ENCODE measurements at places on chromosomes 2 and 18.

DNA sequence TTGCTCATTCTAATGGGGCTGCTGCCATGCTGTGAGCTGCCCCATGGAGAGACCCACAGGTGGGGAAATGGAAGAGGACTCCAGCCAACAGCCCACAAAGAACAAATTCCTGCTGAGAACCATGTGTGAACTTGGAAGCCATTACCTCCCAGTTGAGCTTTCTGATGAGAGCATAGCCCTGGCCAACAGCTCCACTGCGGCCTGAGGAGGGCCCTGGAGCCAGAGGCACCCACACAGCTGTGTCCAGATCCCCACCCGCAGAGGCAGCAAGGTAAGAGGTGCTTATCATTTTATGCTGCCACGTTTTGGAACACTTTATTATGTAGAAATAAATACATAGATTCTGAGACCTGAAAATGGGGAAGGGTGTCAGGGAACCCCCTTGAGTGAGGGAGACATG is 44.2 kb upstream of the OTOS start:
- DNase-seq = no peak

GRCh38 chr2:241577413-241578122 is 19.0 kb downstream of the BOK start:
- DNase-seq = no peak

DNA sequence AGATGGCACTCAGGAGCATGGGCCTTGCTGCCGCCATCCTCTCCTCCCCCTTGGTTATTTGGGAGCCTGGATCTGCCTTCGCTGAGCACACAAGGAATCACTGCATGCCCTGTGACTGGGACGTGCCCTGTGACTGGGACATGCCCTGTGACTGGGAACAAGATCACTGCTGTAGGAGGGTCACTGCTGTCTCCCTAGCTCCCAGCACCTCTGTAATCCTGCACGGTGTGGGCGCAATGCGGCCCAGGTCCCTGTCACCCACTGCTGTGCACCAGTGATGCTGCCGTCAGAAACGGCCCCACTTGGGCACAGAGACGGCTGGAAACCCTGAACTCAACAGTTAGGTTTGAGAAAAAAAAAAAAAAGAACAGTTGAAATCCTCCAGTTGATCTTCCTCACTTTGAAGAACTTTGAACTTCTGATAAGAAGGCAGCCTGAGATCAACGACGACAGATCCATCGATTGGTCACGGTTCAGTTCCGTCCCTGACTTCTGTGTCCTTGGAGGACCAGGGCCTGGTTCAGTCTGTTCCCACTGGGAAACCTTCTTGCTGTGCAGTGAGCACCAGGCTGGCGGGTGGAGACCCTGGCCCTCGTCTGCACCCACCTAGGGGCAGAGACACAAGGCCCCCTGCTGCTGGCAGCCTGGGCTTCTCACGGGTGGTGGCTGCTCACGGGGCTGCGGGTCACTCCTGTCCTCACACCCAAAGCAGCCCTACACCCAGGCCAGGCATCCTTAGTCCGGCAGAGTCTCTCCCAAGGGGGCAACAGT is 125.9 kb downstream of the PXDN start:
- DNase-seq = no peak

DNA sequence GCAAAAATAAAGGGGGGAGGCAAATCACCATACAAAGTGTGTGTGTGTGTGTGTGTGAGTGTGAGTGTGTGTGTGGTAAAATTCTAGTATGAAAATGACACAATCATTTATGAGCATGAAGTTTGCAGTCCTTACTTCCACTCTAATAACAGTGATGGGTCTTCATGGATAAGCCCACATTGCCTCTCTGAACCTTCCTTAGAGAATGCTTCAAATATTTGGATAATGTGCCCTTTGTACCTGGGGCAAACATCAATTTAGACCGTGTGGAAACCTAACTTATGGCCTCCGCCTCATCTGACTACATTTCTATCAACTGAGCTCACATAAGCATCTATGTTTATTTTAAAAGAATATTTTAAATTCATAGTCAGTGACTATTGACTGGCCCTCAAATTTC is 3.7 kb downstream of the SCN9A start:
- DNase-seq = no peak

DNA sequence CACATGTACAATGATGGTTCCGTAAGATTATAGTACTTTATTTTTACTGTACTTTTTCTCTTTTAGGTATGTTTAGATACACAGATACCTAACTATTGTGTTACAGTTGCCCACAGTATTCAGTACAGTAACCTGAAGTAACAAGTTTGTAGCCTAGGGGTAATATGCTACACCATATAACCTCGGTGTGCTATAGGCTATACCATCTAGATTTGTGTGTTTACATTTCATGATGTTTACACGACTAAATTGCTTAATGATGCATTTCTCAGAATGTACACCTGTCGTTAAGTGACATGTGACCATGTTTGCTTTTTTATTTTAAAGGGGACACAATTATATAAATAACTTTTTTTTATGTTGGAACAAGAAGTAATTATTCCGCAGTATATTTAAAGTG is 34.5 kb downstream of the PIK3C3 start:
- no peak for DNase-seq

DNA sequence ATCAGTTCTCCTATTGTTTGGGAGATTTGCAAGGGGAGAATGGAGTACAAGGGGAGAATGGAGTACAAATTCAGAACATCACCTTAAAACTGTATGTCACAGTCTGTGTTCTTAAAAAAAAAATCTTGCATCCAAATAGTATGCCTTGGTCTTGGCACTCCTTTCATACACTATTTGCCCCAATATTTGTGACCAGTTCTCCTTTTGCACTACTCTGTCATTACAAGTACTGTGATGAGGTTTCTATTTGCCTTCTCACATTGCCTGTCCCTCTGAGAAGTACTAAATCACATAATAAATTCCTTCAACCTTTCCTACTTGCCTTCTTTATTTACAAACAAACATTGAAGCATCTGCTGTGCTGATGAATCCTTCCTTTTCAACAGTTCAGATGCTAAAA is 36.0 kb upstream of the NCK2 start:
- DNase-seq = no peak

DNA sequence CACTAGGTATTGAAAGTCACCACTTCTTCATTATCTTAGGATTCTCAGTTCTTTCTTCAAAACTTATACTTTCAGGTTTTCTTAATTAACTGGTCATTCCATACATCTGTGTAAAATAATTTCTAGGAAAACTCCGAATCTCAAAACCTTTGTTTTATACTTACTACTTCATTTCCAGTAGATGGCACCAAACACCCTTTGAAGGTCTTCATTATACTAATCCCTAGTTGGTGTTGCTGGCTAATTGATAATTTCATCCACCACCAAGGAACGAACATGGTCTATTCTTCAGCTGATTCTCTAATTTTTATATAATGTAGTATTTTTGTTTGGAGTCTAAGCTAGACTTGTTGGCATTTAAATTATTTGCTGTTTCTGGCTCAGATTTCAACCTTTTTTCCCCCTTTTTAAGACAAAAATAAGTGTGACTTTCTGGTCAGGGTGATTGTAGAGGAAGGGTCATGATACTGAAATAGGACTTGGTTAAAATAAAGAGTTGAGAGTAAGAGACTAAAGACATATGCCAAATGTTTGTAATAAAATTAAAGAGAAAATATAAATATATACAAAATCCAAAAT is 2.8 kb upstream of the MXD1 start:
- no peak for DNase-seq

DNA sequence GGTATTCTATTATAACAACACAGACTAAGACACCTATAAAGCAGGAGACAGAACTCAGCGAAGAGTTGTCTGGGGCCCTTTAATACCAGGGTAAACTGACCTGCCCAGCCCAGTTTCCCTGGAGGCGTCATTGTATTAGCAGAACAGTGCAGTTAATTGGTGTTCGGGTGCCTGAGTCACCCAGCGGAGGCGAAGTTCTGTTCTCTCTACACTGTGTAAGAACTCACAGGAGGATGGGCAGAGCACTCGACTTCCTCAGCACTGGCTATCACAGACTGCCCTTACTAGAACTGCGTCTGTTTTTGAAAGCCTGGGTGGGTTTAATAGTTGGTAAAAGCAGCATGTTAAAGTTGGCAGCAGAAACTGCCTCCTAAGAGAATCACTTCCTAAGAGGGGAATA is 106.5 kb upstream of the ATP8B1 start:
- no peak for DNase-seq

- no peak for DNase-seq
Measured at GRCh38 chr2:26215833-26216232, 28.6 kb downstream of the HADHA start.

- no peak for DNase-seq
Measured at GRCh38 chr2:110113961-110114591, 1.5 kb downstream of the MALL start.

GRCh38 chr2:67164771-67165522 is 232.2 kb upstream of the ETAA1 start:
- DNase-seq = no peak

- DNase-seq = no peak
Measured at GRCh38 chr18:13520741-13521140, 205.6 kb downstream of the FAM210A start.

GRCh38 chr2:63788071-63788470 is 53.6 kb upstream of the UGP2 start:
- DNase-seq = no peak

- no peak for DNase-seq
Measured at GRCh38 chr18:45044787-45045186, 364.1 kb downstream of the SETBP1 start.

Measured in GM19239 (cell line).